ENCODE measurements at places on chromosomes 3 and 15.

DNA sequence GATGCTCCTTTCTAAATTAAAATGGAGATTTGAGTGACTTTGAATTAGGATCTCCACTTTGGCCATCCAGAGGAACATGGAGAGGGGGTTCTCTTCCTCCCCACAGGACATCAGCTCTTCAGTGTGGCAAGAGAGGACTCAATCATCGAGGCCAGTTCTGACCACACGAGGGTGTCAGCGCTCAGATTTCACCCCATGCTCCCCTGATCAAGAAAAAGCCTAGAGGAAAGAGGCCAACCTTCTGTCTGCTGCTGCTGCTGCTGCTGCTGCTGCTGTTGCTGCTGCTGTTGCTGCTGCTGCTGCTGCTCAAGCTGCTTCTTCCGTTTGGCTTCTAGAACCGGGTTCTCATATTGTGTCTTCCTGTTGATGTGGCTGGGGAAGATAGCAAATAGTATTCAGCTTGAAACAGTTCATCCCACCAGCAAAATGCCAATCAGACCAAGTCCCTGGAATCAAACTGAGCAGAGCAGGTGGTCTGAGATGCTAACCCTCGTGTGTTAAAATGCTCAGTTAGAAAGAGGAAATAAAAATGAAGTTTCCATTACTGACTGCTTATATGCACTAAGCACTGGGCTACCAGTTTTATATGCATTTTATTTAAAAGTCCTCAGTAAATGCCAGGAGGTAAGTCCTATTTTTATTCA is 599.0 kb downstream of the MAGI1 start:
- DNase-seq, result peak; percentile 78

DNA sequence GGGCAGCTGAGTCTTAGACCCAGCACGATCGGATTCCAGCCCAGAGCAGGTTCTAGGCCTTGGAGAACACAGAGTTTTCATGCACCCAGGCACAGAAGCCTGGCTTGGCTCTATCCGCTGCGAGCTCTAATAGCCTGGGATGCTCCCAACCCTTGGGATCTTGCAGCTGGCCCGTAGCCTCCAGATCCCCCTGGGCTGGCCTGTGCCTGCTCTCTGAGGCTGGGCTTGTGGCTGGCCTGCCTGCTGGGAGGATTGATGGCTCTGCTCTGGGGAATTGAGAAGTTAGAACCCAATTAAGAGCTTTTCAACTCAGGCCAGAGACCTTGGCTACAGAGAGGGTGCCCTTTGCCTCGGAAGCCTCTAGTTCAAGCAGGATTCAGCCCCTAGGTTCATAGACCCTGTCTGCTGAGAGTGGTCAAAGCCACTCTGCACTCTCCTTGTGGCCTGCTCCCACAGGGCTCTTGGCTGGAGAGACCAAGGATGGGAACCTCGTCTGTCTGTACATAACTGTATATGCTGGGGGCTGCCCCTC is 64.4 kb downstream of the MAGEF1 start:
- DNase-seq, result no peak

- no peak for DNase-seq
Observed at GRCh38 chr3:143098032-143098764, 21.4 kb upstream of the CHST2 start.

DNA sequence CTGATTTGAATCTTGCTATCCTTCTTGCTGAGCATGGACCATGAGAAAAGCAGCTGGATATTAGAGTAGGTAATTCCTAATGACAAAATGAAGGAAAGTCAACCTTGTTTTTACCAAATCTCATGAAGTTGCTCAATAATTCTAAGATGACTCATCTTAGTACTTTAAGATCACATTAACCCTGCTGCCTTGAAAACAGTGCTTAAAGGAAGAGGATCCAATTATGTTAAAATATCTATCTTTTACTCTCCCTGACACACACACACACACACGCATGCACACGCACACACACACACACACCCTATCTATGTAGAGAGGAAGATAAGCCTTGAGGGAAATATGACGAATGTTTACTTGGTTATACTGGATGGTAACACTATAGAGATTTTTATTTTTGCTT is 16.0 kb upstream of the MYO1E start:
- DNase-seq, result no peak

DNA sequence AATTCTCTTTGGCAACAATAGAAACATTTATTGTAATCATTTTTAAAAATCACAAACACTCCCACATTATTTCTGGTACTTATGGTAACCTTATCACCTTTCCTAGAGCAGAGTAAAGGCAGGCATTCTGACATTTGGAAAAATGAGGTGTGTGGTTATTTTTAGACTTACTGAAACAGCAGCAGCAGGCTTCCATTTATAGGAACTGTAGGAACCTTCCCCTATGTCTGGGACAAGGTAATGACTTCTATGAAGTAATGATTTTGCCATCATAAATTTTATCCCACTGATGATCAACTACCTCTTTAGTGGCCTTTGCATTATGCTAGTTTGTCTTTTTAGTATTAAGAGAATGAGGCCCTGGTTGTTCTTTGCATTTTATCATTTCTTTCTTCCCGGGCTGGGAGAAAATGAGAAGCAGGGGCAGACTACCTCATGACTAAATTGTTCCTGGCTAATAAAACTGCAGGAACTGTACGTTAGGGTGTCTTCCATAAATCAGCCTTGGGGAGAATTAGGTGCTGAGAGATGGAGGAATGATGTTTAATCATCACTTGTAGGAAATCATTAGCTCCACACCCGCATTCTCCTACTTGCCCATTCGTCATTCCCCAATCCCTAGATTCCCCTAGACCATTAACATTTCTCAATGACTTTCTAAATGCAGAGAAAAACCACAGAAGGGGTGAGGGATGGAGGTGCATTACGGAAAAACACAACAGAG is 680.3 kb downstream of the AGBL1 start:
- DNase-seq, result no peak

- no peak for DNase-seq
Observed at GRCh38 chr3:58163234-58163633, 47.5 kb downstream of the DNASE1L3 start.

GRCh38 chr3:7745711-7746110 is 755.9 kb upstream of the LMCD1 start:
- DNase-seq, result no peak

DNA sequence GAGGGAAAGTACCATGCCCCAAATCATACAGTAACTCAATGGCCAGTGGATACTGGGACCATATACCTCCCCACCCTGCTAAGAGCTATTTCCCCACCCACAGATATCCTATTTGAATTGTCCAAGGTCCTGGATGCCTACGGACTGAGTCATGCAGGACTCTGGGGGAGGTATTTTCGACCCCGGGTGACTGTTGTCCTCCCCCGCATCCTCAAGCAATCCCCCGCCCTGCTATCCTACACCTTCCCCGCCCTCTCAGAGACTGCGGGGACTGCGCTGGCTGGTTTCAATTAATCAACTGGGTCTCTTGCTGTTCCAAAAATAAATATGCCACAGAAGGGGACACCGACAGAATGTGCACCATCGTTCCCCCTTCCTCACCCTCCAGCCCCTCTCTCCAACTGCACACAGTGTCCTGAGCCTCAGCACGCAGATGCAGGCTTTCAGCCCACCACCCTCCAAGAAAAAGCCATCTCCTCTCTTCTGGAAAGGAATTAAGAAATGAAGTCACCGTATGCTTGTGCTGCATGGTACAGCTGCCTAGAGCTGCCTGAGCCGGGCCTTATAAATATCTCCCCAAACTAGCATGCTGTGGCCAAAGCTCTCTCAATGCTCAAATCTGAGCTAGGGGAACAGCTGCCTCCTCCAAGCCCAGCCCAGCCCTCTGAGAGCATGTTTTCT is 8.1 kb downstream of the CAV3 start:
- peak; percentile 84 for DNase-seq

DNA sequence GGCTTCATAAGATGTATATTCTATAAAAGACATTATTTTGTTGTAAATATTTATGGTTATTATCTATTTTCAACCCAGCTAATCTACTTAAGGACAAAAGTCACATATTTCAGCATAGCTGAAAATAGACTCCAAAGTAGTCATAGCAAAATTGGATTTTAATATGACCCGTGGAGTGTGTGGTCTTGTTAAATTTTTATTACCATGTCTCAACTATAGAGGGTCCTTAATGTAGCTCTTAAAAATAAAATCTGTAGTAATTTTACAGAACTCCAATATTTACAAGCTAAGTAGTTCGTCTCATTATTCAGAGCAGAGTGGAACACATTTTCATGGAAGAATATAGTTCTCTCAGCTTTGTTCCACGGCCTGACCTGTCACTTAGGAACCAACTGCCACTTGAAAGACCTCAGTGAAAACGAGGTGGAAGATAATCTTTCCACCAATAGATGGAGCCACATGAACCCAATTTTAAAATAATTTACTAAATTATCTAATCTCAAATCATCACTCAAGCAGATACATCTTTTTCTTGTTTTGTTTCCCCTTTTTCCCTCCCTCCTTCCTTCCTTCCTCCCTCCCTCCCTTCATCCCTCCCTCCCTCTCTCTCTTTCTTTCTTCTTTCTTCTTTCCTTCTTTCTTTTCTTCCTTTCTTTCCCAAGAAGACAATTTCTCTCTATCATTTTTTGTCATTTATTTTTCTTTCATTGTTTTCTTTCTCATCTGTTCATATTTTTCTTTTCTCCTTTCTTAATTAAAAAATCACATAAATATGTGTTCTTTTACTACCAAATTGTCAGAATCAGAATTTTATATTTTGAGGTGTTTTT is 97.2 kb downstream of the CLDN1 start:
- no peak for DNase-seq

GRCh38 chr15:96348112-96349027 is 17.9 kb downstream of the NR2F2 start:
- no peak for DNase-seq

- no peak for DNase-seq
Observed at GRCh38 chr3:134543113-134543512, 57.3 kb downstream of the CEP63 start.

DNA sequence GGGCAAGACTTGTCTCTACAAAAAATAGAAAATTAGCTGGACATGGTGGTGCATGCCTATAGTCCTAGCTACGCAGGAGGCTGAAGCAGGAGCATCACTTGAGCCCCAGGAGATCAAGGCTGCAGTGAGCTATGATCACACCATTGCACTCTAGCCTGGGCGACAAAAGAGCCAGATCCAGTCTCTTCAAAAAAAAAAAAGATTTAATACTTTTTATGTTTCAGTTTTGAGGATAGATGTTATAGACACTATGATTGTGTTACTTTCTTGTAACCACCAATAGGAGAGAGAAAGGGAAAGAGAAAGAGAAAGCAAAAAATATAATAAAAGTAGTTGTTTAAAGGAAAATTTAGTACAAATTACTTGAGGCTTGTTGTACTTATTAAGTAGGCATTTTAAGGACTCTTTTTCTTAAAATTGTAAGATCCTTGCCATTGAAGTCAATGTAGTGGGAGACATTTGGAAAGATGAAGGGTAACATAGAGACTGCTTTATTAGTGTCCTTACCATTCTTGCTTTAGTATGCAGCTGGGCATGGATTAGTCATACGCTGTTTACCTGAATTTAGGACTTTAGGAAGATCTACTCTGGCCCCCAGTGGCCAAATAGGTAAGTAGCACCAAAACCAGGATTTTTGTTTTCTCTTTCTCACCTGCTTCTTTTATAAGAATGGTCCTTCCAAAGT is 35.1 kb upstream of the ZDHHC23 start:
- DNase-seq, result peak; percentile 63

DNA sequence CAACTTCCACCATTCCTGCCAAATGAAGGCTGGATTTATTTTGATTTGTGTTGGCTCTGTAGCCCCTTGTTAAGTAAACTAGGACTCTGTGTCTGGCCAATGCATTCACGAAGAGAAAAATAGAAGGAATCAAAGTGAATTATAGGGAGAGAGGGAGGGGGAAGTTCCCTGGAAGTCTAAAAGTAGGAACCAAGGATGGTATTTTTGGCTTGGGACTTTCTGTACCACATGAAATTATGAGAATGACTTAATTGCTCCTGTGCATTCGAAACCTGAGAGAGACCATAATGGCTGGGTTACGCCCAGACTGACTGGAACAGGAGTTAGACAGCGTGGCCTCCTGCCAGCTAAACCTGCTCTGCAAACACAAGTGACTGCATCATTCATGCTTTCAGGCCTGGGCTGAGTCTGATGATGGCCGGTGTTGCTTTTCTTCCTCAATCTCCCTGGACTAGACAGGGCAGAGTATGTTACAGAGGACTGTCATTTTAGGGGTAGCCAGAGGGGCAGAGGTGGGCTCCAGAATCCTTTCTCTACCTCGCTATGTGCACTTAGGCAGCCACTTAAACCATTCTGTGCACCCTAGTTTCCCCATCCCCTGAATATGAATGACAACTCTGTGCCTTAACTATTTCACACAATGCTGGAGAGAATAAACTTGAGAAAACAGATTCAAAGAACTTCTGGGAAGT is 58.9 kb downstream of the MYO1E start:
- DNase-seq, result no peak

- no peak for DNase-seq
Observed at GRCh38 chr15:83585601-83586335, 68.2 kb upstream of the ADAMTSL3 start.

- DNase-seq, result no peak
Observed at GRCh38 chr15:88382482-88382983, 84.7 kb downstream of the MRPL46 start.

Measured in NT2/D1 (cell line).